Activated CD4-positive, alpha-beta memory T cell treated with anti-CD3 and anti-CD28 coated beads, Interleukin-2, amount 10 ng/mL, durations not matched to agents 7 days and 5 days (primary cell): ENCODE measurements at places on chromosomes 1 and 21. TPM values are rescaled to one million over a fixed set of nuclear protein-coding genes. Genes with fewer than 3 reads are reported as not detected.

The SLC25A34 gene
- 1.4 TPM for total RNA-seq

The GUCA2B gene
- total RNA-seq = not detected

The NBPF4 gene
- not detected for total RNA-seq

The ZMYND12 gene
- total RNA-seq = 0.96 TPM

The SAMD13 gene
- 0.28 TPM for total RNA-seq

The VCAM1 gene
- not detected for total RNA-seq
